ENCODE measurements at places on chromosomes 12 and 14.

DNA sequence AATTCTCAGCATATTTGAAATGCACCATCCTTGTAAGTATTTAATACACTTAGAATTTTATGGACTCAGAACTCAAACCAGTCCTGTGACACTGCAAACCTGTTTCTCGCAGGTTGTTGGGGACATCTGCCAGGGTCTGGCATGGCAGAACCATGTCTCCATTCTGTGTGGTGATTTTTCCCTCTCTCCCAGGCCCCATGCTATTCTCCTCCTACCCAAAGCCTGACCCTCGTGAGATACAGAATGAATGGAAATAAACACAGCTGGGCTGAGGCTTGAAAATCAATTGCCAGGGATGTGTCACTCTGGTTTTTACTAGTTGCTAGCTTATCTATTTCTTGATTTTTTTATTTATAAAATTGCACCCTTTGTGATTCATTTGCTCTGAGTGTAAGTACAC lies 19.8 kb downstream of the TPH2 start:
- DNase-seq, result no peak

DNA sequence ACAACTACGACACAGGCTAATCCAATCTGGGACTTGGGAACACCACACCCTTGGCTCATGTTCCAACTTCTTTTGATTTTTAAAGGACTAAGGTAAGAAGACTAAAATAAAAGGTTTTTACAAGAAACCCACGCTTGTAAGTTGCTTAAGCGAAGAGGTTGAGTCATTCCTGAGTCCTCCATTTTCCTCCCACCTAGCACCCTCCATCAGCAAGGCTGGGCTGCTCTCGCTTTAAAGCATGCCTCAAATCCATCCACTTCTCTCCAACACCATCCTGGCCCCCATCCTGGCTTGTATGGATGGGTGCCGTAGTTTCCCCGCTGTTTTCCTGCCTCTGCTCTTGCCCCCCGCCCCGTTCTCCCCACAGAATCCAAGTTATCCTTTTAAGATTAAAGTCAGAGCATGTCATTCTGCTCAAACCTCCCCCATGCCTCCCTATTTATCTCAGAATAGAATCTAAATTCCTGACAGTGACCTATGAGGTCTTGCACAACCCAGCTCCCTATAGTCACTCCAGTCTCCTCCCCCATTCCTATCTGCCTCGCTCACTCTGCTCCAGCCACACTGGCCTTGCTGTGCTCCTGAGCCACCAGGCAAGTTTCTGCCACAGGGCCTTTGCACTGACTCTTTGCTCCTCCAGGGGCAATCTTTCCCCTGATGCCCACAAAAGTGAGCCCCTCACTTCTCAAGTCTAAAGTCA lies 34.5 kb downstream of the SCARB1 start:
- no peak for DNase-seq

GRCh38 chr14:29806124-29806517 lies 121.5 kb downstream of the PRKD1 start:
- DNase-seq, result no peak

DNA sequence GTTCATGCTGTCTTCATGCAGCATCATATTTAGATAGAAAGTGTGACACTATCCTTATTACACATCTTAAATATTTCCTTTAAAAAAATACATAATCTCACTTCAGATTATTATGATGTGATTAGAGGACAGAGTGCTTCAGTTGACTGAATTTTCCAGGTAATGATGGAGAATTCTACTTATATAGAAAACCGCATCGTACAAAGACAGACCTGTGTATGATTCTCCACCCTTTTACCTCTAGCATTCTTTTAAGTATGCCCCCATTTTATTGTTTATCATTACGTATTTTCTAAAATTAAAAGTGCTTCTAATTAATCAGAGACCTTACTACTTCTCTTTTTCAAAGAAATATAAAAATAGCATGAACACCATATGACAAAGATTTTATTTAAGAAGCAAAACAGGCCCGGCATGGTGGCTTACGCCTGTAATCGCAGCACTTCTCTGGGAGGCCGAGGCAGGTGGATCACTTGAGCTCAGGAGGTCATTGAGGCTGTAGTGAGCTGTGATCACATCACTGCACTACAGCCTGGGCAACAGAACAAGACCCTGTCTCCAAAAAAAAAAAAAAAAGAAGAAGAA lies 13.9 kb downstream of the RPS6KA5 start:
- DNase-seq, result no peak

GRCh38 chr12:75975702-75976101 lies 55.9 kb downstream of the PHLDA1 start:
- DNase-seq, result no peak

GRCh38 chr12:96068636-96069035 lies 33.2 kb upstream of the LTA4H start:
- no peak for DNase-seq

Measured in DMS79 treated with DMSO at 0.1 percent for 48 hours (cell line).